ENCODE measurements at places on chromosomes 13 and 19. TPM values are rescaled to one million over a fixed set of nuclear protein-coding genes. Genes with fewer than 3 reads are reported as not detected.

TSHZ3 gene
- 0.99 TPM for polyA plus RNA-seq

KCNJ14 gene
- polyA plus RNA-seq: 0.11 TPM

SLC10A2 gene
- polyA plus RNA-seq: not detected

SIGLEC8 gene
- not detected for polyA plus RNA-seq

KLK10 gene
- polyA plus RNA-seq: 0.15 TPM

Data from adipose tissue (tissue), 3 donors.